ENCODE measurements at places on chromosomes 3 and 15.

- DNase-seq, result no peak
Observed at GRCh38 chr3:126166009-126166408, 14.4 kb downstream of the ALDH1L1 start.

DNA sequence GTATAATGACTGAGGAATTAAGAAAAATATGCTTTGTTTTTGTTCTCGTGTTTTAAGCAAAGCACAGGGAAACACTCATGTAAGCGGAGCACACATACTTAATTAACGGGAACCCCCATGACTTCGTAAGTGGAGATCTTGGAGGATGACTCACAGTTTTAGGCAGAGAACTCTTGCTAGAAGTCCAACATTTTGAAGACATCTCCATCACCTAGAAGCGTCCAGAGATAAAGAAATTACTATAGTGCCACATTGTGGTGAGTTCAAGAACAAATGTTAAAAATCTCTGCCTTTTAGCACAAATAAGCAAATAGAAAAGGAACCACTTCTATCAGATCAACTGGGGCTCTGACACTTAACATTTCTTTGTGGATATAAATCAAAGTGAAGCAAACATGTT, 194.1 kb upstream of the ARHGEF26 start:
- DNase-seq, result no peak

GRCh38 chr3:146781059-146781458, 175.9 kb upstream of the PLSCR5 start:
- no peak for DNase-seq

DNA sequence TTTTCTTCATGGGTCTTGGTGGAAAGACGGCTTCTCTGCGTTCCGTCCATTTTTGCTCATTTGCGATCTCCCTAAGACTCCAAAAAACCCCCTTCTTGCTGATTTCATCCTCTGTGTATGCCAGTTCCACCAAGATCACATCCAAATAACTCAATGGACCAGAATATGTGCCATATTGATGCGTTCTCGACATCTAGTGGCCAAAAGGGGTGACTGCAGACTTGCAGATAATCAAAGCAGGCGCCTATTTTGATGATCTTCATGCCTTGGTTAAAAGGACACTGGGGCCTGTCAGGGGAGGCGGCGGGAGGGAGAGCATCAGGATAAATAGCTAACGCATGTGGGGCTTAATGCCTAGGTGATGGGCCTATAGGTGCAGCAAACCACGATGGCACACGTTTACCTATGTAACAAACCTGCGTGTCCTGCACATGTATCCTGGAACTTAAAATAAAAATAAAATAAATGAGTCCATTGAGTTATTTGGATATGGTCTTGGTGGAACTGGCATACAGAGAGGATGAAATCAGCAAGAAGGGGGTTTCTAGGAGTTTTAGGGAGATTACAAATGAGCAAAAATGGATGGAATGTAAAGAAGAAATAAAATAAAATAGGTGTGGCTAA, 104.2 kb upstream of the RAD18 start:
- no peak for DNase-seq

DNA sequence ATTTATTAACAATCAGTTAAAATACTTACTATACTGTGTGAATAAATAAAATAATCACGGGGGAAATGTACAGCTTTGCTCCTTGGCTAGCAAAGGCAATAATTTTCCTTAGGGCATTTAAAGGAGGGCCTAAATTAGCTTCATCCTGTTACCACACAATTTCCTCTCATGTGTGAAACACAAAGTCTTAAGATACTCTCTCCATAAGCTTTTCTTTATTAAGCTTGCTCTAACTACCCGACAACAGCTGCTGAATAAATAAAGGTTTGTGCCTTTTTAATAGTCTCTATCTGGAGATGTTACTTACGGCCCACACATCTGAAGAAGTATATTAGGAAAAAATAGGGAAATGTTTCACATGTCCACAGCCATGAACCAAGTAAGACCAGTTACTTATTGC, 29.7 kb downstream of the ZNF106 start:
- DNase-seq, result no peak

- DNase-seq, result no peak
Observed at GRCh38 chr15:96053781-96054428, 276.6 kb upstream of the NR2F2 start.

GRCh38 chr15:66563126-66563525, 2.7 kb downstream of the LCTL start:
- DNase-seq, result no peak

DNA sequence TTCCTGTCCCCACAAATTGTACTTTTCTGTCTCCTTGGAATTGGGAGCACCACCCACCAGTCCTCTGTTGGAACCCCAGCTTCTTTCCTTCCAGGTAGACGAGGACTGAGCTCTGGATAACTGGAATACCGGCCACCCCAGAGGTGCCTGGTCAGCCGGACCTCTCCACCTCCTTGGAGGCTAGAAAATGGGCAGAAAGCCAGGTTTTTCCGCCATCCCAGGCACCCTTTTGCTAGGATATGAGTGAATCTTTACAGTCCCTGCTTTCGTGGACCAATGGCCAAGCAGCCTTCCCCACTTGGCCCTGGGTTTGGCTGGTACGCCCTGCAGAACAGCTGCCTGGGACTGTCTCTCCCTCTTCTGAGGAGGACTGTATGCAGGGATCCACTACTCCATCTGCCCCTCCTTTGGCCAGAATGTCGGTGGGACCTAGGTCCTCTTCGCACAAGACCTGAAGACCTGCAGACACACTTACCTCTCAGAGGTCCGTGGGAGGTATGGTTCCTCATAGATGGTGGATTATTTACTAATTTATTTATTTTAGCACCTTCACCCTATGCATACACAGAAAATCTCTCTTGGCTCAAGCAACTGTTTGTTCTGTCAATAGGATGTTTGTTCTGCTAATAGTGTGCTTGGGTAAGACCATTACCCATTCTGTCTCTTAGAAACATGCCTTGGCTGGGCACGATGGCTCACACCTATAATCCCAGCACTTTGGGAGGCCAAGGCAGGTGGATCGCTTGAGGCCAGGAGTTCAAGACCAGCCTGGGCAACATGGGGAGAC, 8.6 kb upstream of the CHAC1 start:
- no peak for DNase-seq

- no peak for DNase-seq
Observed at GRCh38 chr3:51710631-51711351, 3.9 kb downstream of the GRM2 start.

GRCh38 chr15:37034392-37034791, 66.0 kb downstream of the MEIS2 start:
- DNase-seq, result no peak

DNA sequence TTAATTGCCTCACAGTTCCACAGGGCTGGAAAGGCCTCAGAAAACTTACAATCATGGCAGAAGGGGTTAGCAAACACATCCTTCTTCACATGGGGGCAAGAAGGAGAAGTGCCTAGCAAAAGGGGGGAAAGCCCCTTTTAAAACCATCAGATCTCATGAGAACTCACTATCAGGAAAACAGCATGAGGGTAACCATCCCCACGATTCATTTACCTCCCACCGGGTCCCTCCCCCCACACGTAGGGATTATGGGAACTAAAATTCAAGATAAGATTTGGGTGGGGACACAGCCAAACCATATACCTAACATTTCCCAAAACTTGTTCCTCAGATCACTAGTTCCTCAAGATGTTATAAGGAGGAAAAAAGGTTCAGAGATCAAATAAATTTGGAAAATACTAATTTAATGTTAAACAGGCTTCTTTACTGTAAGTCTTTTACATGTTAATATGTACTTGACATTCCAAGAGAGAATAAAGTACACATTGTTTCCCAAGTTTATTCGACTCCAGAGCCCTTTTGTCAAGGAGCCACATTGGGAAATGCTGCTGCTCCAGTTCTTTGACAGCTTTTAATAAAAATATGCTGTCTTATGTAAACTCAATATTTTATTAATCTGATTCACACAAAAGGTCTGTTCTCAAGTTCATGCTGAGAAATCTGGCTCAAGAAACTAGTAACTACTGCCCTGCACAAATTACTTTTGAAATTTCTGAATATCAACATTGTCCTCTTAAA, 17.8 kb downstream of the HERC1 start:
- no peak for DNase-seq

GRCh38 chr3:62987721-62988120, 112.5 kb upstream of the CADPS start:
- DNase-seq, result no peak

DNA sequence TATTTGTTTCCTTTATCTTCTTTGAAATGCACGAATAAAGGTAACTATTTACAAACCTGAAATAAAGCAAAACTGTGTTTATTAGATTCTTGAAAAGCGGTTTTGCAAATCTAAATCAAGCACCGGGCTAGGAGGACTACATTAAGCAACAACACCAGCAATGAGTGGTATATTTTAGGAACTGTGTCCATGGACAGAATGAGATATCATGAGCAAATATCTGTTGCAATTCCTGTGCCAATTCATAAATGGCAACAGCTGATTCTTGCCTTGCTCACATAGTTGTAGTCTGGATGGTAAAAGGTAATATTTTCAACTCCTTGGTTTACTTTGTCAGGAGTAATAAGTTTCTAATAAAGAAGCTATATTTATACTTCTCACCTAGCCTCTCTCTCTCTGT, 403.3 kb downstream of the LPP start:
- DNase-seq, result no peak
